Activated CD8-positive, alpha-beta T cell treated with anti-CD3 and anti-CD28 coated beads for 36 hours (primary cell): ENCODE measurements at places on chromosomes 1 and 21. TPM values are rescaled to one million over a fixed set of nuclear protein-coding genes. Genes with fewer than 3 reads are reported as not detected.

- DNase-seq, result no peak
Observed at GRCh38 chr1:237888143-237888542, 2.6 kb downstream of the ZP4 start.

- no peak for DNase-seq
Observed at GRCh38 chr1:38297842-38298241, 251.2 kb upstream of the POU3F1 start.

DNA sequence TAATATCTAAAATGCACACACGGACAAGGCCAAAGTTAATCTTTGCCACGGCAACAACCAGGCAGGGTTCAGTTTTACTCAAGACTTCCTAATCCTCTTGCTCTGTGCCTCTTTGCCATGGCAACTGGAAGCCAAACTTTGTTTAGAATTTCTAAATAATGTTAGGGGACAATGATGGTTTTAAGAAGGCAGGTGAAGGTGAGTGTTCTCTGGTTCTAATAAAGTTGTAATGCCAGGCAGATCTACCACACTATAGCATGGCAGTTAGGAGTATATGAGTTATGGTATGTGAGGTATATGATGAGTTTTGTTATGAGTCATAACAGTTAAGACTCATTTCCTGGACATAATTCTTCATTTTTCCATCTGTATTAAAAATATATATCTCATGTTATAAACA is 2.7 kb downstream of the PTPRC start:
- DNase-seq, result peak; percentile 63

DNA sequence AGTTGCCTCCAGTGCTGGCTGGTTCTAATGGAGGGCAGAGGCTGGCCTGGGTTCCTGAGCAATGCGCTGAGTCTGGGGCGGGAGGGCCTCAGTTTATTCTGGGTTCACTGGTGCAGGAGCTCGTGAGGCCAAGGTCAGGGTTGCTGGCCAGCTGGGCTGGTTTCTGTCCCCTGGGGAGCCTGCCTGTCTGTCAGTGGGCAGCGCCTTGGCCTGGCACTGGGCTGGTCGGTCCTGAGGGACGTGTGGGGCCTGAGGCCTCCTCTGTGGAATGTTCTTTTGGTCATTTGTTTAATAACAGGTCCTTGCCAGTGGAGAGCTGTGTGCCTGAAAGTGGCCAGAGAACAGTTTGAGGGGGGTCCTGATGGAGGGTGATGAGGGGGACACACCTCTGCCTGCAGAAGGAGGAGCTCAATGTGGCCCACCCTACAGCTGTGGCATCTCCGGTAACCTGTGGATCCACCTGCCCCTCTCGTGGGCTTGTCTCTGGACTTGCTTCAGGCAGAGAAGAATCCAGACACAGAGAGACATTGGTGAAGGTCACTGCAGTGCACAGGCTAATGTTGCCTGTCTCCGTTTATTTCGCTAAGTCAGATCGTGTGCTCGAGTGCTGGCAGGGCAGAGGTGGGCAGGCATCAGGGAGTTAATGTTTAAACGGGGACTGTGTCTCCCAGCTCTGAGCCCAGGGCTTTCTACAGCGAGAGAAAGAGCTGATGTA is 34.6 kb downstream of the COQ8A start:
- DNase-seq, result no peak

GRCh38 chr1:235617808-235618207 is 31.8 kb downstream of the GNG4 start:
- DNase-seq, result no peak

GRCh38 chr1:109671067-109671466 is 3.2 kb downstream of the GSTM2 start:
- no peak for DNase-seq

DNA sequence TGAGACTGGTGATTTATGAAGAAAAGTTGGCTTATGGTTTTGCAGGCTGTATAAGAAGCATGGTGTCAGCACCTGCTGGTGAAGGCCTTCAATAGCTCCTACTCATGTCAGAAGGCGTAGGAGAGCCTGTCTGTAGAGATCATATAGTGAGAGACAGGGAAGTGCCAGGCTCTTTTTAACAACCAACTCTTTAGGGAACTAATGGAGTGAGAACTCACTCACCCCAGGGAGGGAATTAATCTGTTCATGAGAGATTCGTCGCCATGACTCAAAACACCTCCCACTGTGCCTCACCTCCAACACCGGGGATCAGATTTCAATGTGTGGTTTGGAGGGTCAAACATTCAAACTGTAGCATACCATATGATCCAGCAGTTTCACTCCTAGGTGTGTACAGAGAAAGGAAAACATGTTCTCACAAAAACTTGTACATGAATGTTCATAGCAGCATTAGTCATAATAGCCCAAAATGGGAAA is 72.6 kb downstream of the TTC3 start:
- DNase-seq, result no peak

DNA sequence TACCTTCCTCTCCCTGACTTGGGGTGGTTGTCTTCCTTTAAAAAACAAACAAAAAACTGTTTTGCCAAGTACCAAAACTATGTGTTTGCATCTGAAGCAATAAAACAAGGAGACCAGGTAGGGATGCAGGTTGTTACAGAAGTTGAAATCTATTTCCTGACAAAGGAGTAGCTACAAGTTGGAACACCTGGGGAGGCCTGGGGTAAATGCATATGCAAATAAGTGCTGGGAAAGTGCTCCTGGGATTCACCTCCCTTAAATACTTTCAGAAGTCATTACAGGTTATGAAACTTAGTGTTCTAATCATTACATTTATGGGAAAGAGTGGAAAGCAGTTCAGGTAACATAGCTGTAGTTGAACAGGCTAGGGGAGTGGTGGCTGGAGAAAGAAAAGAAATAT is 1.9 kb upstream of the TSNAX start:
- no peak for DNase-seq

GRCh38 chr1:244200596-244200995 is 149.5 kb downstream of the ZBTB18 start:
- no peak for DNase-seq

- no peak for DNase-seq
Observed at GRCh38 chr1:243313635-243314536, 58.0 kb downstream of the SDCCAG8 start.

DNA sequence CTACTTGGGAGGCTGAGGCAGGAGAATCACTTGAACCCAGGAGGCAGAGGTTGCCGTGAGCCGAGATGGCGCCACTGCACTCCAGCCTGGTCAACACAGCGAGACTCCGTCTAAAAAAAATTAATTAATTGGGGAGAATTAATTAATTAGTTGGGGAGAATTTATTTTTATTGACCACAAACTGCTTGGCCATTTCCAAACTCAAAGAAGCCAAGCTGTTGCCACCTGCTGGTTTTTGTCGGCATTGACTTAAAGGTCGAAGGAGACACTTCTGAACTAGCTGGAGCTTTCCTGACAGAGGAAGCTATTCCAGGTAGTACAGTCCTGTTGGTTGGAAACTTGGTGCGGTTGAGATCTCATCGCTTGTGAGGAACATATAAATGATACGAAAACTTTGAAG is 13.1 kb downstream of the MAP1LC3C start:
- DNase-seq, result peak; percentile 34

DNA sequence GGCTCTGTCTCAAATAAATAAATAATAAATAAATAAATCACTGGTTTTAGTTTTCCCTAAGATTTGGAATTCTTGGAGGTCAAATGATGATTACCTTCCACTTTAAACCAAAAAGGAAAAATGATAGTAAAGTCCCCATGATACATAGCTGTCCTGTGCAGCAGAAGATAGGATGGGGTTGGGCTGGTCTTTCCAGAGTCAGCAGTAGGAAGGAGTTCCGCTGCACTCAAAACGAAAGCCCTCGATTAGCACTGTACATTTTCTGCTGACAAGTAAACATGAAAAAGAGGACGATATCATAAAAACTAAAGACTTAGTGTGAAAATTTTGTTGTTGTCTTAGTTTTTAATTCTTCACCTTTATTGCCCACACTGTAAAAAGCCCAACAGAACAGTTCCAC is 79.7 kb downstream of the ATP5PO start:
- no peak for DNase-seq

GRCh38 chr1:209805875-209806760 is at the start of gene IRF6:
Gene IRF6 (minus strand): TSS chr1:209806142. CDS start chr1:209801413, 4,729 bp downstream.
- DNase-seq, result peak; percentile 79

GRCh38 chr1:69363236-69363635 is 204.5 kb upstream of the LRRC7 start:
- no peak for DNase-seq

GRCh38 chr1:12539705-12540579 is 78.1 kb downstream of the DHRS3 start:
- no peak for DNase-seq

- no peak for DNase-seq
Observed at GRCh38 chr1:54980046-54980527, 341 bp upstream of the TMEM61 start.

DNA sequence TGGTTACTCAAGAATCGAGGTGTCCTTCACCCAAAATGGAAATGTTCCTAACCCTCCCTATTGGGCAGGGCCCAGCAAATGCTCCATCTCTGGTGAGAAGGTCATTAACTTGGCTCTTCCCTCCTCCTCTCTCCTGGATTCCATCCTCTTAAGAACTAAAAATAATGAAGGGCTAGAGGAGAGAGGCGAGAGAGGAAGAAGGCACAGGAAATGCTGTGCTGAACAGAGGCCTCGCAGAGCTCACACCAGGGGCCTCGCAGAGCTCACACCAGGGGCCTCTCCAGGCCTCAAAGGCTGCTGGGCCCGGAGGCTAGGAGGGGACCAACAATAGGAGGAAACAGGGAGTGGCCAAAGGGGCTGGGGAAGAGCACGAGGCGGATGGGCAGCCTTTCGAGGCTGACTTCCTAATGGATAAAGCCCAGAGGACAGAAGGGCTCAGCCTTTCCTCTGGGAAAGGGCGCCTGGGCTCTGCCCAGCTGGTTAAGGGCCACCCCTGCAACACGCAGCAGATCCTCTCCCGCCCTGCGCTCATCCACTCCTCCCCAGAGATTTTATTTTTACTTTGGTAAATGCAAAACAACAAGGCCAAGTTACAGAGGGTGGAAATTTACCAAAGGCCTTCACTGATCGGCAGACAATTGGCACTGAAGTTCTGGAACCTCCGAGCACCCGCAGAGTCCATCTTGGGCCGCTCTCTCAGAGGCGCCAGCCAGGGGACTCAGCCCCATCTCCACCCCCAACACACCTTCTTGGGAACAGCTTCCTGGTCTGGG is 78.5 kb downstream of the ITPKB start:
- peak; percentile 35 for DNase-seq

GRCh38 chr1:67053535-67053784 is 488 bp downstream of the SLC35D1 start:
- DNase-seq, result no peak

DNA sequence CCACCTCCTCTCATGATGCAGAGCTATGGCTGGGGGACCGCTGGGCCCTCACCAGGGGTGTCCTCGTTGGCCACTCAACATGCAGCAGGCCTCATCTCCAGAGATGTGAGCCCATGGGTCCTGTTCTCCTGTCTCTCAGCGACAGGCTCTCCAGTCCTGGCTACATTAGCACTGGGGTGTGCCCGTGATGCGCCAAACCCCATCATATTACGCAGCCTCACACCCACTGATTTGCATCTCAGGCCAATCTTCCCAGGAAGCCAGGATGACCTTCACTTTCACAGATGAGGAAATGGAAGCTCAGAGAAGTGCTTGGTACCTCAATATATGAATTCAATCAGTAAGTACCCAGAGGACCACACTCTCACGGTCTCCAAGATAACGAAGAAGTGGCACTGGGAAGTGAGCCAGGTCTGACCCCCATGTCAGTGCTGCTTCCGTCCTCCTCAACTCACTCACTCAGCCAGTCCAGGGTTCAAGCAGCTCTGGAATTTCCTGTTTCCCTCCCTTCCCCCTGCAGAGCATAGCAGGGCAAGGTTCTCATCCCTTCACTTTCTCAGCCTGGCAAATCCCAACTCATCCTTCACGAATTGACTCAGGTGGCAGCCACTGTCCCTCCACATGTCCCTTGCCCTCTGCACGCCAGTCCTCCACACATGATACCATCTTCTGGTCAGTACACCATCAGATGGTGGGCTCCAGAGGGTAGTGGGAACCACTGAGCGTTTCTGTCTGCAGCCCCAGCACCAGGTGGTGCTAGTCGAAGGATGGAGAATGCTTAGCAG is 28.9 kb upstream of the EVA1B start:
- no peak for DNase-seq

DNA sequence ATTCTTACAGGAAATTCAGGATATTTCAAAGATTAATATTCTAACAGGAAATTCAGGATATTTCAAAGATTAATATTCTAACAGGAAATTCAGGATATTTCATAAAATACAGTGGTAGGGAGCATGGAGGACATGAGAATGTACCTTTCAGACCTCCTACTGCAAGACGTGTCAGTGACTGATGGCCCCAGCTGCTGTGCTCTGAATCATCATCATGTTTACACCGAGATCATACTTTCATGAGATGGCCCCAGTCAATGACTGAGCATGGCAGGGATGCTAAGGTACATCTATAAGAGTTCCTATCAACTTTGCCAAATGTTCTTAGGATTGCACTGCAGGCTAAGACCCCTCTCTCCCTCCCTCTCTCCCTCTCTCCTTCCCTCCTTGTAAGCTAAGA is 69.0 kb downstream of the HFM1 start:
- DNase-seq, result no peak

DNA sequence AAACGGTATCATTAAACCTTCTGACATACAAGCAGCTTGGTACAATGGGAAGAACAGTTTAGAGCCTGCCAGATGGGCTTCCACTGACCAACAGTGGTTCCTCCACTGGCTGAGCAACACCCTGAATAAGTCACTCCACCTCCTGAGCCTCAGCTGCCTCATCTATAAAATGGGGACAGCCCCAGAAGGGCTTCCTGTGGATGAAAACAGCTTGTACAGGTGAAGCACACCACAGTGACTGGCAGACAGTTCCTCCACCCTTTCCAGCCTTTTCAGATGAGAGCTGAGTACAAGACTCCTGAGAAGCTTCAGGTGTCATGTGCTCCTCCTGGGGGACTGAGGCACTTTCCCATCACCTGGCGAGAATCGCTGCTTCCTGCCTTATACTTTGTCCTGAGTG is 2.1 kb downstream of the CAPZB start:
- DNase-seq, result peak; percentile 72

DNA sequence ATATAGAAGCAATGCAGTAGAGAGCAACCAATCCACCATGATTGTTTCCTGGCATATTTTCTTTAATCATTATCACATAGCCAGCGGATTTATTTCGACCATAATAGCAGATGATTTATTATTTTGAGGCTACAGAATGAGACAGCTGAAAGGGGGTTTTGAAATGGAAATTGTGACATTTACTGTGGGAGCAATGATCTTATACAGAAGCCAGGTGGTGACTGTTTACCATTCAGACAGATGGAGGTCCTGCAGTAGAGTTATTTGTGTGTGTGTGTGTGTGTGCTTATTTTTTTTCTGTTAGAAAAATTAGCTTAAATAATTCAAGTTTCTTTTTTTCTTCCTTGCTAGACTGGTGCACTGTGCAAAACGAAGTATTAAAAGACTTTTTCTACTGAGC is 1784.5 kb downstream of the MRPL39 start:
- DNase-seq, result no peak

Gene FCRL1
- not detected for total RNA-seq

Gene RHD
- not detected for total RNA-seq

Gene COL8A2
- total RNA-seq, result 0.85 TPM

Gene DNAJC16
- 10.0 TPM for total RNA-seq

Gene NUDT4B
- not detected for total RNA-seq

Gene GPR153
- total RNA-seq, result 0.41 TPM

Gene SAMD11
- not detected for total RNA-seq

Gene MNDA
- total RNA-seq, result not detected

Gene ZBTB48
- total RNA-seq, result 22.4 TPM

Gene HSPB7
- not detected for total RNA-seq

Gene CFHR3
- total RNA-seq, result not detected
